ENCODE measurements at places on chromosomes 12 and 14.

- no peak for DNase-seq
These were observed 85.6 kb upstream of the DIO3 start for GRCh38 chr14:101475456-101476257.

DNA sequence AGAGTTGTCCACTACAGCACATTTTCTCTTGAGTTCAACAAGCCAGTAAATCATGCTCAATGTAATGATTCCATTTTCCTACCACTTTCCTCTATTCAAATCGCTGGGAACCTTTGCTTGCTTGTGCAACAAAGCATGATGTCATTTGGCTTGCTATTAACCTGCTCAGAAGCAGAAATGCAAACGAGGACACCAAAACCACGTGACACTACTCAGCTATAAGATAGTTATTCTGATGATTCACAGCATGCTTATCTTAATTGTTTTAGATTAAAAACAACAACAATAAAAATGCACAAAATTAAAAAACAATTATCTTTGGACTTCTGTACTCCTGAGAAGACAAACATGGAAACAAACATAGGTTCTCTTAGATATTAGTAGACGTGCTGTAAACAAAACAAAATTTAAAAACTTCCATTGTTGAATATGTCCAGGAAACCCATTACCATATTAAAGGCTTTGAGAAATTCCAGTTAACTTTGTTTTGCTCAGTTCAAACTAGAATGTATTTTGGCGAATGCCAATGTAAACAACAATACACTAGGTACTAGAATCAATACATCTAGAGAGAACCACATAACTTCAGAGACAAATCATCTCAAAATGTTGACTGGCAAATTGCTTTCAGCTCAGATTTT is 77.5 kb upstream of the KRAS start:
- no peak for DNase-seq

- DNase-seq, result no peak
These were observed 116.5 kb downstream of the METTL25 start for GRCh38 chr12:82474798-82475184.

GRCh38 chr12:95690861-95691635 is 99.5 kb downstream of the NTN4 start:
- no peak for DNase-seq

GRCh38 chr14:93859957-93860356 is 67.2 kb upstream of the FAM181A start:
- no peak for DNase-seq

Measured in activated CD4-positive, alpha-beta T cell treated with anti-CD3 and anti-CD28 coated beads for 4 hours (primary cell).